Hepatocyte (in vitro differentiated cells): ENCODE measurements at places on chromosomes 5 and 9. TPM values are rescaled to one million over a fixed set of nuclear protein-coding genes. Genes with fewer than 3 reads are reported as not detected.

- no peak overlapping the region for H3K27ac ChIP-seq
- H3K36me3 ChIP-seq, result peaks cover 3% of the 10 kb centered on the region
- DNase-seq, result no peak
- peaks cover 14% of the 10 kb centered on the region for H3K4me1 ChIP-seq
- H3K4me3 ChIP-seq, result no peak overlapping the region
These were observed 16.0 kb downstream of the TLE1 start for GRCh38 chr9:81673310-81673709.

- no peak overlapping the region for H3K27ac ChIP-seq
- no peaks in the 10 kb centered on the region for H3K36me3 ChIP-seq
- no peak overlapping the region for H3K4me3 ChIP-seq
- H3K4me1 ChIP-seq, result peaks cover 24% of the 10 kb centered on the region
- DNase-seq, result no peak
These were observed 60.7 kb downstream of the MED27 start for GRCh38 chr9:132018957-132019405.

DNA sequence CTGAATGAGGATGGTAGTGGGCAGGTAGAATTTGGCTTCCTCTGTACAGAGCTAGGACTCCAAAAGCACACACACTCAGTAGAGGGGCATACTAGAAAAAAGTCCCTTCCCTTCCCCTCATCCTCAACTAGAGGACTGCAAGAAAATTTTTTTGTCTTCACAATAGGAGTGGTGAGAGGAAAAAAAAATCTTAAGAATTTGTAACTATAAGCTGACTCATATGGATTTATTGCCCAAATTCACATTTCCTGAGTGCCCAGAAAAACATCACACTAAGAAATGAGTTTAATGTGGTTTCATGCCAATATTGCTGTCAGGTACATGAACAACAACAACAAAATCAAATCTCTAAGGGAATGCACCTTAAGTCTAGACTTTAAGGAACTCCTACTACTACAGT is 43.7 kb downstream of the RANBP6 start:
- no peak for DNase-seq
- H3K36me3 ChIP-seq, result no peaks in the 10 kb centered on the region
- H3K27ac ChIP-seq, result no peak overlapping the region
- H3K4me3 ChIP-seq, result no peak overlapping the region

The HARS2 gene
- total RNA-seq, result 22.8 and 26.9 TPM in 2 replicates

GRCh38 chr9:85112933-85113418 is 443.4 kb downstream of the NTRK2 start:
- H3K27me3 ChIP-seq, result no peaks in the 10 kb centered on the region
- H3K36me3 ChIP-seq, result no peaks in the 10 kb centered on the region
- no peaks in the 10 kb centered on the region for H3K4me1 ChIP-seq
- no peak overlapping the region for H3K27ac ChIP-seq

DNA sequence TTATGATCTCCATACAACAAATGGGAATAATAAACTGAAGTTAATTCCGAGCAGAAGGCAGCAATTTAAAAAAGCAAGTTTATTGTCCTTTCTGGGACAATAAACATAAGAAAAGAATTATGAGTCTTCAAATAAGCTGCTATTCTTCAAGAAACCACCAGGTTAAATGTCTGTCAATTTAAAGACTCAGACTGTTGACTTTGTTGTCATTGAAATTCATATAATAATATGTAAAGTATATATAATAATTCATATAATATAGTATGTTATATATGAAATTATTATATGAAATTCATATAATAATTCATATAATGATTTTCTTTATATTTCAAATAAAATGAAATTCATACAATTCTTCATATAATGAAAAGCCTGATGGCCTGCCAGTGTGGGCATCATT is 497.5 kb upstream of the RGMB start:
- no peak overlapping the region for H3K27ac ChIP-seq
- no peaks in the 10 kb centered on the region for H3K36me3 ChIP-seq
- H3K27me3 ChIP-seq, result no peaks in the 10 kb centered on the region
- no peak overlapping the region for H3K4me3 ChIP-seq
- no peak for DNase-seq
- H3K4me1 ChIP-seq, result no peaks in the 10 kb centered on the region
